ENCODE measurements at places on chromosomes 16 and 17.

- no peak overlapping the region for H3K27ac ChIP-seq
- no peaks in the 10 kb centered on the region for H3K4me1 ChIP-seq
- H3K36me3 ChIP-seq, result no peaks in the 10 kb centered on the region
- no peaks in the 10 kb centered on the region for H3K27me3 ChIP-seq
Observed at GRCh38 chr16:58433569-58433951, 41.3 kb downstream of the GINS3 start.

DNA sequence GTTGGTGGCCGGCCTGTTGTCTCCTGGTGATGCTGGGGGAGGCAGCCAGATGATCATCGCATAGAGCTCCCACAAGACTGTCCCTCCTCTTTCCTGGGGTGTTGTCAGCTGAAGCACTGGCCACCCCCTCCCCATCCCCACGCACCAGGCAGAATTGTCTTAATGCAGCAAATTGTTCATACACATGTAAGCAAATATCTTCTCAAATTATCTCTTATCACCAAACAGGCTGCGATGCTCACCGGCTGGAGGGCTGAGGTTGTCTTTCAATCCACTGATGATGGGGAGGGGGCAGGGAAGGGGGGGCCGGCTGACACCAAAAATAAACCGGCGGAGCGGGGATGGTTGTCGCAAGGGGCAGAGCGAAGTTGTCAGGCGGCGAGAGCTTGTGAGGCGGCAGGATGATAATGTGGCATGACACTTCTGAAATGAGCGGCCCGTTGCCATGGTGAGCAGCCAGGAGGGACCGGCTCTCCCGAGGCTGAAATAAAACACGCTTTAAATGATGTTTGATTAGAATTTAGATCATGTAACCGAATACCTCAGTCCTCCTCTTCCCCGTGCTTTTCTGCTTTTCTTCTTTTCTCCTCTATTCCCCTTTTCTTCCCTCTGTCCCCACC lies 59.8 kb downstream of the MRM1 start:
- H3K4me3 ChIP-seq, result no peak overlapping the region
- DNase-seq, result no peak
- H3K36me3 ChIP-seq, result no peaks in the 10 kb centered on the region
- peaks cover 12% of the 10 kb centered on the region for H3K4me1 ChIP-seq
- peaks cover 22% of the 10 kb centered on the region for H3K27me3 ChIP-seq
- H3K27ac ChIP-seq, result no peak overlapping the region

DNA sequence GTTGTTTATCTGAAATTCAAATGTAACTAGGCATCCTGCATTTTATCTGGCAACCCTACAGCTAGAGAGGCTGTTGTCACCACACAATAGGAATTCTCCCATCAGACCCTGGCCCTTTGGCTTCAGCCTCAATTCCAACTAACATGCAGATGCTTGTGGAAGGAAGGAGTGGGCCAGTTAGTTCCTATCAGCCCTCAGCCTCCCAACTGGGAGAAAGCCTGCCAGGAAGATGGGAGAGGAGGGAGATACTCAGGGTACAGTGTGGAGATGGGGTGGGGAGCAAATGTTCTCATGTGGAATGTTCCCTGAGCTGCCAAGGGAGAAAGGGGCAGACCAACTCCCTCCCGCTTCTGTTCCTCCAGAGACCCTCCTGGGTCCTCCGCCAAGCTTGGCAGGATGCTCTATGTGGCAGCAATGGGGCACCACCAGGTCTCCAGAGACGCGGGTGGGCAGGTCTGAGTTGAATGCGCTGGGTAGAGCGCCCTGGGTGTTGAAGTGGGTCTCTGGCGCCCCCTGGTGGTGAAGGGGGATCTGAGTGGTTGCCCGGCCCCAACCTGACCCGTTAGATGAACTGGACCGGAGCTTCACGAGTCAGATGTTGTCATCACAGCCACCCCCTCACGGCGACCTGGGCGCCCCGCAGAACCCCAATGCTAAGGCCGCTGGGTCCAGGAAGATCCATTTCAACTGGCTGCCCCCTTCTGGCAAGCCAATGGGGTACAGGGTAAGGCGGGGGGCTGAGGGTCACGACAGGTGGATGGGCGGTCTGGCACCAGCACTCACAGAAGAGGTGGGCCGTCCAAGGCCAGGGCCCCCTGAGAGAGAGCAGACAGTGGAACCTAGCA lies 15.2 kb downstream of the GALK1 start:
- H3K27me3 ChIP-seq, result no peaks in the 10 kb centered on the region
- no peak overlapping the region for H3K4me3 ChIP-seq
- peak; percentile 86 for DNase-seq
- H3K36me3 ChIP-seq, result no peaks in the 10 kb centered on the region

GRCh38 chr16:55052741-55053415 lies 122.2 kb downstream of the IRX5 start:
- H3K27me3 ChIP-seq, result peaks cover 10% of the 10 kb centered on the region
- DNase-seq, result no peak
- H3K4me1 ChIP-seq, result no peaks in the 10 kb centered on the region
- H3K4me3 ChIP-seq, result no peak overlapping the region

DNA sequence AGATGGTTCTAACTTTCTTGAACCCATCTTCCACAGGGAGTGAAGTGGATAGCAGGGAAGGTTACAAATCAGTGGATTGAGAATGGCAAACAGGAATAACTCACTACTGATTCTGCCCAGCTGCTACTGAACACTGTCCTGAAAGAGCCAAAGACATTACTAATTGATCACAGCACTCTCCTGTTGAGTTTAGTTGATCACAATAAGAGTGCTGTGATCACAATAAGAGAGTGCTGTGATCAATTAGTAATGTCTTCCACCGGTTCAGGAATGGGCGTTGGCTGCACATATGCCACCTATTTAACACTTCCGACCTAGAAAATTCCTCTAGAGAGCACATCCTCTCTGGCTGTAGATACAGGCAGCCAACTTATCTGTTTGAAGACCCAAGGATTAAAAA lies 11.4 kb downstream of the CFAP97D1 start:
- DNase-seq, result no peak
- H3K4me3 ChIP-seq, result no peak overlapping the region
- no peaks in the 10 kb centered on the region for H3K27me3 ChIP-seq
- H3K4me1 ChIP-seq, result no peaks in the 10 kb centered on the region

DNA sequence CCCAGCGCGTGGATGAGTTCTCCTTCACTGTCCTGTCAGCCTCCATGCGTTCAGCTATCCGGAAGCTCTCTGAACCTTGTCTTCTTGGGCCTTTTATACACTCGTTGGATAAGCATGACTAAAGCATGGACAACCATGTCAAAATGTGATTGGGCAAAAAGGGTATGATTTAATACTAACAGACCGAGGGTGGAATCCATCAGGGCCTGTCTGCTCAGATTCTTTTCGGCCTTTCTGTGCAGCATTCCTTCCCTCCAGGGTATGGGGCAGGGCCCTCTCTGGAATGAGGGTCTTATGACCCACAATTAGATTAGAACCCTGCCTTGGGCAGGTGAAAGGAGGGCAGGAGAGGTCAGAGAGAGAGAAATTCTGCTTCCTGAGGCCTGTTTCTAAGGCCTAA lies 14.0 kb upstream of the CCL5 start:
- H3K4me3 ChIP-seq, result no peak overlapping the region
- no peak for DNase-seq
- H3K27ac ChIP-seq, result no peak overlapping the region
- no peaks in the 10 kb centered on the region for H3K27me3 ChIP-seq
- H3K36me3 ChIP-seq, result no peaks in the 10 kb centered on the region
- H3K4me1 ChIP-seq, result peaks cover 84% of the 10 kb centered on the region

- no peaks in the 10 kb centered on the region for H3K4me1 ChIP-seq
- no peaks in the 10 kb centered on the region for H3K27me3 ChIP-seq
- H3K36me3 ChIP-seq, result no peaks in the 10 kb centered on the region
- DNase-seq, result no peak
- H3K4me3 ChIP-seq, result no peak overlapping the region
Observed at GRCh38 chr16:14131774-14132695, 60.9 kb downstream of the MRTFB start.

- no peaks in the 10 kb centered on the region for H3K4me1 ChIP-seq
- DNase-seq, result no peak
- H3K36me3 ChIP-seq, result peaks cover 100% of the 10 kb centered on the region
- no peaks in the 10 kb centered on the region for H3K27me3 ChIP-seq
- H3K27ac ChIP-seq, result no peak overlapping the region
Observed at GRCh38 chr17:59680314-59680713, 26.9 kb downstream of the PTRH2 start.

GRCh38 chr17:42918902-42919521 lies 18.4 kb downstream of the G6PC1 start:
- no peaks in the 10 kb centered on the region for H3K36me3 ChIP-seq
- H3K4me1 ChIP-seq, result no peaks in the 10 kb centered on the region
- peaks cover 3% of the 10 kb centered on the region for H3K27me3 ChIP-seq
- DNase-seq, result no peak

DNA sequence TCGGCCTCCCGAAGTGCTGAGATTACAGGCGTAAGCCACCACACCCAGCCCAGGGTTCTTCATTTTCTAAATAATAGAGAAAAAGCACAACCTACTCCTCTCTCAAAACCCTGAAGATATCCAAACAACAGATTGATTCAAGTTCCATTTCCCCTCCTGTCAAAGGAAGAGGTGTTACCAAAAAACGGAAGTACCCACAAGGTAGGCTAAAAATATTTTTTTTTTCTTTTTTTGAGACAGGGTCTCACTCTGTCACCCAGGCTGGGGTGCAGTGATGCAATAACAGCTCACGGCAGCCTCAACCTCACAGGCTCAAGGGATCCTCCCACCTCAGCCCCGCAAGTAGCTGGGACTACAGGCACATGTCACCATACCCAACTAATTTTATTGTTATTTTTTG lies 18.9 kb downstream of the UTP6 start:
- DNase-seq, result no peak
- H3K4me3 ChIP-seq, result no peak overlapping the region
- H3K27ac ChIP-seq, result no peak overlapping the region
- H3K27me3 ChIP-seq, result no peaks in the 10 kb centered on the region
- H3K4me1 ChIP-seq, result no peaks in the 10 kb centered on the region

DNA sequence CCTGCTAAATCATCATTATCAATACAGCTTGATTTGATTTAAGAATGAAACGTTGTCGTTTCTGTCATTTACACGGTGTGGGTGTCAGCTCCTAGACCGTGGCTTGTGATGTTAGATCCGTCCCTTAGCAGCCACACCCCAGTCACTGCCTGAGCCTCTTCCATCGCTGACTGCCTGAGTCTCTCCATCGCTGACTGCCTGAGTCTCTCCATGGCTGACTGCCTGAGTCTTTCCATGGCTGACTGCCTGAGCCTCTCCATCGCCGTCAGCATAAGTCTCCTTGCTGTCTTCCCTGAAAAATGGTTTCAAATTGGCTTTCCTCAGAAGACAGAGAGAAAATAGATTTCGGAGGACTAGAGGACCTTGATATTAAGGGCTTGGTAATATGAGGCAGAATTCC lies 53.8 kb upstream of the CMIP start:
- no peaks in the 10 kb centered on the region for H3K27me3 ChIP-seq
- DNase-seq, result no peak
- H3K36me3 ChIP-seq, result no peaks in the 10 kb centered on the region
- no peak overlapping the region for H3K4me3 ChIP-seq
- H3K27ac ChIP-seq, result no peak overlapping the region
- no peaks in the 10 kb centered on the region for H3K4me1 ChIP-seq

GRCh38 chr17:45703806-45704205 lies 80.3 kb upstream of the CRHR1 start:
- no peaks in the 10 kb centered on the region for H3K36me3 ChIP-seq
- H3K4me3 ChIP-seq, result no peak overlapping the region
- DNase-seq, result no peak
- no peak overlapping the region for H3K27ac ChIP-seq

DNA sequence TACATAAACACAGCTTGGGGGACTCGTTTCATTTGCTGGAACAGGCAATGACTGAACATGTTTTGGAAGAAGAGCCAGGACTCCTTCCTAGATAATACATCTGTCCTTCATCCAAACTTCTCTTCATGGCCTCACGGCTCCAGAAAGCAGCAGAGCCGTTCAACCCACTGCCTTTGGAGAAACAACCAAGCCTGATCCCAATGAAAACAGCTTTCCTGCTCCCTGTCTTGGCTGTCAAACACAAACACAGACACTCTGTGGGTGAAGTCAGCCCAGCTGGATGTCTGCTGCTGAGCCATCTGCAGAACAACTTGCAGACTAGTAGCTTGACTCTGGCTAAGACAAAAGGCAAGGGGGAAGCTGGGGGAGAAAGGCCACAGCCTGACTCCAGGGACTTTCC lies 345.1 kb upstream of the PSMD7 start:
- DNase-seq, result no peak
- H3K4me3 ChIP-seq, result no peak overlapping the region
- no peaks in the 10 kb centered on the region for H3K27me3 ChIP-seq

GRCh38 chr17:78697554-78698343 lies 84.3 kb downstream of the CYTH1 start:
- no peaks in the 10 kb centered on the region for H3K27me3 ChIP-seq
- no peaks in the 10 kb centered on the region for H3K4me1 ChIP-seq

DNA sequence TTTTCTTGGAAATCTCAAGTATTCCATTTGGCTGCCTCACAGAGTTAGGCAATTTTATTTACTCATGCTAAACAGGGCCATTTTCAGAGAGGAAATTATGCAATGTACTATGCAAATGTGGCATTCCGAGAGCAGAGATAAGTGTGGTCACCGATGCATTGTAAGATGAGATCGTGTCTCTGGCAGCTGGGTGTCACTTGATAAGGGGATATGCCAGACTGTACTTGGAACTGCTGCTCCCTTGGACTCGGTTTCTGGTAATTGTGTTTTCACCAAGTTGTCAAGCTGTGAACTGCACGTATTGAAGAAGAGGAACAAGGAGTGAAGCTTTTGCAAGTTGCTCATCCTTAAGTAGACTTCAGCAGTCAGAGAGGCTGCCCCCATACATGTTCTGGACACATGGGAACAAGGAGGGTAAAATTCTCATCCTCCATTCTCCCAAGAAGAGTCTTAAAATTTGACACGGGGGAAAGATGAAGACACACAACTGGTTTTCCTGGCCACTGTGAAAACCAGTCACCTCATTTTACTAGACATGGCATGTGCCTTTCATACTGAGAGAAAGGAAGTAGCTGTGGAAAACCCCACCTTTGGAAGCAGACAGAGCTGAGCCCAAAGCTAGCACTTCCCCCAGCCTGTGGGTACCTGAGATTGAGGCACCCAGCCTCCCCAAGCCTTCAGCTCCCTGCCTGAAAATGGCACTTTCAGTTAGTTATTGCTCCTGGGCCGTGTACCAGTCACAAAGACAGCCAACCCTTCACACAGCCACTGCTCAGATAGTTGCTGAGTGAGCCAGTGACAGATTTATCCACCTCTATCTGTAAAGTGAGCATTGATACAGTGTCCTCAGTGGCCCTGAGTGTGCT lies 150.7 kb downstream of the SOCS1 start:
- no peak for DNase-seq
- no peak overlapping the region for H3K27ac ChIP-seq
- no peak overlapping the region for H3K4me3 ChIP-seq

DNA sequence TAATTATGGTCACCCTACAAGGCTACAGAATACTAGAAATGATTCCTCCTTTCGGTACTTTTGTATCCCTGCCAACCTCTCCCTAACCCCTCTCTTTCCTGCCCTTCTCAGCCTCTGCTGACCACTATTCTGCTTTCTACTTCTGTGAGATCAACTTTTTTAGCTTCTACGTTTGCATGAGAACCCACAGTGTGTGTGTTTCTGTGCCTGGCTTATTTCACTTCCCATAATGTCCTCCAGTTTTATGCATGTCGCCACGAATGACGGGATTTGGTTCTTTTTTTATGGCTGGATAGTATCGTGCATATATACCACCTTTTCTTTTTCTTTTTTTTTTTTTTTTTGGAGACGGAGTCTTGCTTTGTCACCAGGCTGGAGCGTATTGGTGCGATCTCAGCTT lies 92.1 kb downstream of the RAP1GAP2 start:
- H3K4me3 ChIP-seq, result no peak overlapping the region
- H3K27me3 ChIP-seq, result no peaks in the 10 kb centered on the region
- peaks cover 18% of the 10 kb centered on the region for H3K36me3 ChIP-seq
- no peak for DNase-seq
